ENCODE measurements at places on chromosomes 7 and 10.

- DNase-seq: no peak
Observed at GRCh38 chr7:78587443-78588044, 789.0 kb downstream of the PHTF2 start.

GRCh38 chr7:135745703-135746312 is 2.8 kb downstream of the FAM180A start:
- DNase-seq: no peak

DNA sequence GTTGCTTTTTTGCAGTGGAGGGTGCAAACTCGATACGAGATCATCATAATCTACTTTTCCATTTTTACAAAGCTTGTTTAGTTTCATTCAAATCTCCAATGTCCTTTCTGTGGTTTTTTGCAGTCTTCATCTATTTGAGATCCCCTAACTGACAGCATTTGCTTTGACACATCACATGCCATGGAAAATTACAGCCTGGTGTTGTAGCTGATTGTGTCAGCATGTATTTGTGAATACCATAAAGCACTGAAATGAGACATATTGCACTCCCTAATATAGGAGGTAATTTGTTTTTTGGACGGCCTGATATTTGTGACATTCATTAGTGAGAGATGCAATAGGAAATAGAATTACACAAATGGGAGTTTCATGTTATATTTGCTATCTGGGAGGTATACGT is 620.8 kb downstream of the KCNMA1 start:
- no peak for DNase-seq

DNA sequence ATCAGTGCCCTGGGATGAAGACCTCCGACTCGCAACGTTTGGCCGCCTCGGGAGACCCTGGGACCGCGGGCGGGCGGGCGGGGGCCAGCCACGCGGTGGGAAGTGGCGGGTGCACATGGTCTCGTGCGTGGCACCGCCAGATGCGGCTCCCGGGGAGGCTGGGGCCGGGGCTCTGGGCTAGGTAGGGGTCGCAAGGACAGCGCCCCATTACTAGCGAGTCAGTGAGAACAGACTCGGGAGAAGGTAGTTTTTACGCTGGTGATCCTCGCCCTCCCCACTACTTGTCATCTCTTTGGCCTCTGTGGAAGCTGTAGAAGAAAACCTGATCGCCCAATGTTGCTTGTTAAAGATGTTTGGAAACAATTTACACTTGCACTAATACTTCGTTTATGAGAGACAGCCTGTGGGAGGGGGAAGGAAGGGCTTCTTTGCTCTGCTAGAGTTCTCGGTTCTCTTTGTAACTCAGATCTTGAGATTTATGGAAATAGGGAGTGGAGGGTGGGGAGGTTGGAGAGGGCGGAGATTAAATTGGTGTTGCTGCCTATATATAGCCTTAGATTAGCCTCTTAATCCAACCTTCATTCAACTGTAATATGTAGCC is 591 bp downstream of the BZW2 start:
- no peak for DNase-seq

- DNase-seq: no peak
Observed at GRCh38 chr10:100782461-100783244, 37.3 kb downstream of the PAX2 start.

DNA sequence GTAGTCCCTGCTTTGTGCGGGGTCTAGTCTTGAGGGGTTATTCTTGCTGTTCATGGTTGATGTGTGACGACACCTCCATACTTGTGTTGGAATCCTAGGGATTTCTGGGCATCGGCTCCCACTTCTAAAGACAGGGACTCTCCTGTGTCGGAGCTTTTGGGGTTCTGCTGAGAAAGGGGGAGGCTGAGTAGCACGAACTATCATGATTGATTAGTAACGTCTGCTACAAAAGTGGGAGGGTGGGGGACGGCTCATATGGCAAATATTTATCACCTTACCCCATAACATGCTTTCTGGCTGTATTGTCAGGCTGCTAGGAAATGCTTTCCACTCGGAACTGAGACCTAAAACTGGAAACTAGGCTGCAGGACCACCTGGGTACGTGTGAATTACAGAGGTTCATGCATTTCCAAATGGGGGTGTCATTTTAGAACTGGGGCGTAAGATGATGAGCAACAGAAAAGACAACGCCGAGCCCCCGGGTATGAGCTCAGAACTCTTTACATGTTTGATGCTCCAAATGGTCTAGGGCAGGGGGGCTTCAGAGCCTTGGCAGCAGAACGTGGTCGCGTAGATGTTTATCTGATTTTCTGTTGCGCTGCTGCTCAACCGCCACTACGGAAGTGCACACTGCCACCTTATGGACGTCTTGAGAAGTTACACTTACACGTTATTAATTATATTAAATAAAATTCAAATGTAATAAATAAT is 15.1 kb upstream of the NME8 start:
- DNase-seq: peak; percentile 70

- no peak for DNase-seq
Observed at GRCh38 chr7:116650436-116650835, 21.6 kb upstream of the MET start.
